Cardiac septum (tissue), 1 donor: ENCODE measurements at places on chromosomes 16 and 17. TPM values are rescaled to one million over a fixed set of nuclear protein-coding genes. Genes with fewer than 3 reads are reported as not detected.

TAT gene
- not detected for total RNA-seq

- DNase-seq = no peak
These were observed 664 bp upstream of the NKD1 start for GRCh38 chr16:50547340-50548124.

C16orf86 gene
- total RNA-seq = 5.6 TPM

DNA sequence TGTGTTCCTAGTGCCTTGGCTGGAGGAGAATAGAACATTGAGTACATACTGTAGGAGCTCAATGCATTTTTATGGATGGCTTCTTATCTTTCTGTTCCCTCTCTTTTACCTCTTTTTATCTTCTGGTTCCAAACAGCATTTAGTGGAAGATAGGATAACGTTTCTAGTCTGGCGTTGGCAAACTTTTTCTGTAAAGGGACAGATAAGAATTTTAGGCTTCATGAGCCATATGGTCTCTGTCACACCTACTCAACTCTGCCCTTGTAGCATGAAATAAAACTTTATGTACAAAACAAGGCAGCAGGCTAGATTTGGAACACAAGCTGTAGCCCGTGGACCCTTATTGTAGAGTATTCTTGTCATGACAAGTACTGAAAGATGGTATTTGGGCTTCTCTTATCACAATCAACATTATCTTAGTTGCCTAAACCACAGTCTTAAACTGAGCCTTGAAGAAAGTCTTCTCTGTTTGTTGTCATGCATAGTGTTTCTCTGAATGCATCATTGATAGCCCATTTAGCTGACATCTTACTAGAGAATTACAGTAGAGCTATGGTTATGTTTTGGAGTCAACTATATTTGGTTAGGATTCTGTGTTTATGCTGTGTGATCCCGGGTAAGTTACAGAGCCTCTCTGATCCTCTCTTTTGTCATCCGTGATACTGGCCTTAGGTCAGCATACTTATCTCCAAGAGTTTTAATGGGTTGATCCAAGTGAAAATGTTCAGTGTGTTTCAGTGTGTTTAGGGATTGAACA, 80.2 kb downstream of the HS3ST4 start:
- DNase-seq = no peak

DNA sequence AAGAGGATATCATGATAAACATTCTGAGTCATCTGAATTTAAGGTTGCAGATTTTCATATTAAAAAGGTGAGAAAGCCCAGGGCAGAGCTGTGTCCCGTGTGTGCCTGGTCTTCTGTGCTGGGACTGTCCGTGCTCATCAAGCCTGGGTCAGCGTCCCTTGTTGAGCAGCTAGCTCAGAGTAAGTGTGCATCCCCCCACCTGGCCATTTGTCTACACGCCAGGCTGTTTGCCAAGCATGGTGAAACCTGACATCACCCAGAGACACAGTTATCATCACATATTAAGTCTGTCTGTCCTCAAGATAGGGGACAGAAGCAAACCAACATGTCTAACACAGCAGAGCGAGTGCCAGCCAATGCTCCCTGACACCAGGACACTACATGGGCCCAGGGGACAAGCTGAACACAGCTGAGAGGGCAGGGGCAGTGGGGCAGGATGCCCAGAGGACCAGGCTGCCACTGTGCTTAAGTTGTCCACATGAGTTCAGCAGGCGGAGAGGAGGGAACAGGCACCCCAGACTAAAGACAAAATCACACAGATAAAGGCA, 57.9 kb upstream of the CNEP1R1 start:
- no peak for DNase-seq

DNA sequence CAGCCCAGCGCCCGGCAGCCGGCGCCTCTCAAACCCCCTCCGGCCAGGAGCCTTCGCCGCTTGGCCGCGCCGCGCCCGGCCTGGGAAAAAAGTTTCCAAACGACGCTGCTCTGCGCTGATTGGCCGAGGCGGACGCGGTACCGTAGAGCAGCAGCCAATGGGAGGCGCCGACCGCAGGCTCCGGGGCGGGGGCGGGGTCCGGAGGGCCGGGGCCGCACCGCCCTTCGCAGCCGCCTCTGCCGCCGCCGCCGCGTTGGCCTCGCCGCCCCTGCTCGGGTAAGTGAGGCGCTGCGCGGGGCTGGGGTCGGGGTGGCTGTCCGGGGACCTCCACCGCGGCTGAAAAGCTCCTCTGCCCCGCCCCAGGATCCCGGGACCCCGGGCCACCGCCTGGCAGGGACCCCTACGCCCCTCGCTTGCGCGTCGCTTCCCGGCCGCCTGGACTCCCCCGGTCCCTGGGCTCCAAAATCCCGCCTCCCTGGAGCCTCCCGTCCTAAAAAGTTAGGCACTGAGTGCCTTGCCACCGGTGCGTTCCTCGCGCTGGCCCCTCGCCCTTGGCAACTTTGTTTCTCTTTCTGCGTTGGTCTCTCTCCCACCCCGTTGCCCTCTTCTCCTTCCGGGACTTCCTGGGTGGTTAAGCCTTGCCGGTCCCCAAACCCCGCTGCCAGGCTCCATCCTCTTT, at the start of gene NDE1:
Gene NDE1 (plus strand): TSS at position 227 of the 679 bp plus-strand sequence. CDS start 14,534 bp downstream, outside the sequence.
- DNase-seq = peak; percentile 97

- DNase-seq = no peak
These were observed 39.0 kb downstream of the AKAP1 start for GRCh38 chr17:57124053-57124452.
